ENCODE measurements at places on chromosomes 5 and 9.

GRCh38 chr5:124905256-124906130, 159.1 kb upstream of the ZNF608 start:
- DNase-seq: no peak

DNA sequence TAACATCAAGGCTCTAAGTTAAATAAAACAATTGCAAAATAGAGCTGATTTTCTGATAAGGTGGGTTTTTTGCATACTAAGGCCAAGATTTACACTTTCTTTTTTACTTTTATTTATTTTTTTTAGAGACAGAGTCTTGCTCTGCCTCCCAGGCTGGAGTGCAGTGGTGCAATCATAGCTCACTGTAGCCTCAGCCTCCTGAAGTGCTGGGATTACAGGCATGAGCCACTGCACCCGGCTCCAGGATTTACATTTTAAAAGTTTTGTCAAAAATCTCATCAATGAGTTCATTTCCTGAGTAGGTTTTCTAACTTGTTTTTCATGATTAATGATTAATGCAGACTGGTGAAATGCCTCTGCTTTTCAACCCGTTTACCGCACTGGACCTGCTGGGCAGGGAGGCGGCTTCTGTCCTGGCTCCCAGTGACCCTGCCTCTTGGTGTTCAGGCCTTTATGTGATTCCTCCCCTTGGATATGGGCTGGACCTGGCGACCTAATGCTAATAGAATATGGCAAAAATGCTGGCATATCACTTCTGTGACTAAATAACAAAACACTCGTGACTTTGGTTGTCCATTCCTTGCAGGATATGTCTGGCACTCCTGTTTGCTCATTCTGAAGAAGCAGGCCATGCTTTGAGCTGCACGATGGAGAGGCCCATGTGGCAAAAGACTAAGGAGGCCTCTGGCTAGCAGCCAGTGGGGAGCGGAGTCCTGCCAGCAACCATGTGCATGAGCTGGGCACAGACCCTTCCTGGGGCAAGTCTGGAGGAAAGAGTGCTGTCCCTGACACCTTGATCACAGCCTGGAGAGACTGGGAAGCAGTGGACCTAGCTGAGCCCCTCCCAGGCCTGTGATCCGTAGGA, 72.2 kb upstream of the PTCH1 start:
- DNase-seq: no peak

GRCh38 chr5:87053146-87053545, 214.5 kb upstream of the RASA1 start:
- no peak for DNase-seq

DNA sequence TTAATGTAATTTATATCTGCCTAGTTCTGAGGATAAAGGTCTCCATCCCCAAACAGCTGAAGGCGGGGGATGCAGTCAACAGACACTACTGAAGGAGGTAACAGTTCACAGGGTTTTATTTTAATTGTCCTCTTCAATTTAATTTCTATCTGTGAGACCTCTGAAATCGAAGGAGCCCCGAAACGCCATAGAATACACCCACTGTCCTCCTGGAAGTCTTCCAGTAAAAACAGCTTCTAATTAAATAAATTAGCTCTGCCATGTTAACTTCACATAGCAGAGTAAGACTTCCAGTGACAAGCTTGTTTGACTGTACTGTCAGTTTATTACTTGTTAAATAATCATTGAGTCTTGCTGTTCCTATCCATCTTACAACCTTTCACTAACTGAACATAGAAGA, 193.5 kb downstream of the SEC61B start:
- DNase-seq: no peak

- DNase-seq: no peak
These were observed 112.5 kb downstream of the CPLANE1 start for GRCh38 chr5:37136694-37137093.

- no peak for DNase-seq
These were observed 41.7 kb downstream of the TMEM167A start for GRCh38 chr5:83035373-83036100.

GRCh38 chr9:20243841-20244240, 378.5 kb downstream of the MLLT3 start:
- no peak for DNase-seq

DNA sequence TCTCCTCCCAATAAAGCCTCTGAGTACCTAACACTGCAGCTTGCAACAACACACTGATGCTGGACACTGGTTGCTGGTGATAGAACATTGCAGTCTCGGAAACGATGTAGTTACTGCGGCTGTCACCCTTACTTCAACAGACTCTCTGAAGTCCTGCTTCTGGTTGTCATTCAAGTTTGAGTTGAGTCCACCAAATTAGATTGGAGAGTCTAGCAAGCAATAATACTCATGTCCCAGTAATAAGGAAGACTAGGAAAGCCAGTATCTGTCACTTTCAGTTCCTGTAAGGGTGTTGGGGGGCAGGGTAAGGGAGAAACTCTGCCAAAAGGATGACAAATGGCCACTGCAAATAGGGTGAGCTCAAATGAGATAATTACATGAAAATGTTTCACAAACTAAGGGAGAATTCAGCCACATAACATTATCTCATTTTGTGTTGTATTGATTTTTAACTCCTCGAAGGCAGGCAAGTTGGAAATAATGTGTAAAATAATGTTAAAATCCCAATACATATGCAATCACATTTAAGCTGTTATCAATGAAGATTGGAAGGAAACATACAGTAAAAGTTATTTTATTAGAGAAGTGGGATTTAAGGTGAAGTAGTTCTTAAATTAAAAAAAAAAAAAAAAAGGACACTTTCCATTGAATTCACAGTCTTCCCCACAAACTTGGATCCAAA, 849 bp upstream of the IFT74 start:
- DNase-seq: no peak

- DNase-seq: no peak
These were observed 59.5 kb downstream of the COL27A1 start for GRCh38 chr9:114214686-114215414.

DNA sequence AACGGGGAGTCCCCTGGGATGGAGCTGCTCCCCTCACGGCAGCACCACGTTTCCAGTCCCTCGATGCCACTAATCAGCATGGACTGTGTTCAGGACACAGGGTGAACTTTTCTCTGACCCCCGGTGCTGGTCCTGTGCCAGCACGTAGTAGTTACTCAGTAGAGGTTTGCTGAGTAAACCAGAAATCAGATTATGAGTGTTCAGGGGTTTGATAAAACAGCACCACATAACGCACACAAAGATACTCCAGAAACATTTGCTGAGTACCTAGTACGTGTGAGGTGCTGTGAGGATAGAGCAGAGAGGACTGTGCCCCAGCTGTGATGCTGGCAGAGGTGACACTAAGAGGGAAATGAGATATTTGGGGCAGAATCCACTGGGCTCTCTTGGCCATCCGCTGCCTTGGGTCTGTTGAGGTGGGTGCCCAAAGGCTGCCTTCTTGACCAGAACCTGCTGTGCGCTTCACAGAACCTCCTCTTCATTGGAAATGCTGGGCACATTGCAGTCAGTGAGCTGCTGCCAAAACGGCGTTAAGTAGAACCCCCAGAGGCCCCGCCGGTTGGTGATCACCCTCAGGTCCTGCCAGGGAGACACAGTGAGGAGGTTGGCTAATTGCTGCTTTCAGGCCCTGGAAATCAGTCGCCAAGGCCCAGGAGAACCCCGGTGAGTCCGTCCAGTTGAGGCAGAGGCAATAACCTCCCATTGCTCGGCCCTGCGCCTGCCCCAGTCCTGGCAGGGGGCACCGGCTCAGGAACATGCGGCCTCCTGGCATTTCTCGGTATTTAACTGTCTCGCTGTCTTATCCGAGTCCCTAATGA, 49.4 kb downstream of the NEURL1B start:
- DNase-seq: no peak

GRCh38 chr9:73325983-73326382, 174.3 kb downstream of the ANXA1 start:
- DNase-seq: no peak

- no peak for DNase-seq
These were observed 266.1 kb downstream of the NTRK2 start for GRCh38 chr9:84935528-84936117.

- DNase-seq: no peak
These were observed 590.3 kb upstream of the C9orf72 start for GRCh38 chr9:28163619-28164018.

DNA sequence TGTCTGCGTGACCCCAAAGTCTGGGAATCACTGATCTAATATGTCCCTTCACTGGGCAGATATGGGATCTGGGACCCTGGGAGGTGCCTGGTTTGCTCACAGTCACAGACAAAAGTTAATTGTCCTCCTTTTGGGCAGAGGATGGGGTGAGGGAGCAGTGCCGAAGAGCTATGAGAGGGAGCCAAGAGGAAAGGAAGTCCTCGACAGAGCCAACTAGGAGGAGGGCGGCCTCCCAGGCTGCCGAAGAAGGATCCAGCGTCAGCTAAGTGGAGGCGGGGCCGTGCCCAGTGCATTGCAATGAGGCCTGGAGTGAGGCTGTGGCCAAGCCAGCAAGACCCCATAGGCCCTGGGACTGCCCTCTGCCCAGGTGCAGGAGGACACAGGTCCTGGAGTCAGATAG, 11.4 kb downstream of the AIF1L start:
- DNase-seq: no peak

GRCh38 chr9:126614455-126615244, 922 bp downstream of the LMX1B start:
- no peak for DNase-seq
